ENCODE measurements at places on chromosomes 1 and 21. TPM values are rescaled to one million over a fixed set of nuclear protein-coding genes. Genes with fewer than 3 reads are reported as not detected.

KISS1 gene
- 38.0 TPM for total RNA-seq

FBXO28 gene
- 32.5 TPM for total RNA-seq

DNA sequence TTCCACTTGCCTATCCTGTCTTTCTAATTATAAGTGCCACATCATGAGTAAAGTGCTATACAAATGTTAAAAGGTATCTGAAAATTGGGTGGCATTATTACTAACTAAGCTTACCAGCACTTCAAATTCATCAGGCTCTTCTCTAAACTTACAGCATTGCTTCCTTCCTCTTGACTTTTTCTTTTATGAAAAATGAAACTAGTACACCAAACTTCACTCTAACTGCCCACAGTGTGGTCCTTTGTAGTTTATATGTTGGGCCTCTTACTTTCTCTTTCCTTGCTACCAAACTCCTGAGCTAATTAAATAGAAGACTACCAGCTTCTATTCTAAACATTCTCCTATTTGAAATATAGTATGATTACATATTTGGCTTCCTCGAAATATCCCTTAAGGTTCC lies 81.8 kb downstream of the NOTCH2 start:
- DNase-seq = peak; percentile 21

- no peak for DNase-seq
Observed at GRCh38 chr1:50450861-50451653, 27.8 kb upstream of the DMRTA2 start.

AADACL3 gene
- not detected for total RNA-seq

DNA sequence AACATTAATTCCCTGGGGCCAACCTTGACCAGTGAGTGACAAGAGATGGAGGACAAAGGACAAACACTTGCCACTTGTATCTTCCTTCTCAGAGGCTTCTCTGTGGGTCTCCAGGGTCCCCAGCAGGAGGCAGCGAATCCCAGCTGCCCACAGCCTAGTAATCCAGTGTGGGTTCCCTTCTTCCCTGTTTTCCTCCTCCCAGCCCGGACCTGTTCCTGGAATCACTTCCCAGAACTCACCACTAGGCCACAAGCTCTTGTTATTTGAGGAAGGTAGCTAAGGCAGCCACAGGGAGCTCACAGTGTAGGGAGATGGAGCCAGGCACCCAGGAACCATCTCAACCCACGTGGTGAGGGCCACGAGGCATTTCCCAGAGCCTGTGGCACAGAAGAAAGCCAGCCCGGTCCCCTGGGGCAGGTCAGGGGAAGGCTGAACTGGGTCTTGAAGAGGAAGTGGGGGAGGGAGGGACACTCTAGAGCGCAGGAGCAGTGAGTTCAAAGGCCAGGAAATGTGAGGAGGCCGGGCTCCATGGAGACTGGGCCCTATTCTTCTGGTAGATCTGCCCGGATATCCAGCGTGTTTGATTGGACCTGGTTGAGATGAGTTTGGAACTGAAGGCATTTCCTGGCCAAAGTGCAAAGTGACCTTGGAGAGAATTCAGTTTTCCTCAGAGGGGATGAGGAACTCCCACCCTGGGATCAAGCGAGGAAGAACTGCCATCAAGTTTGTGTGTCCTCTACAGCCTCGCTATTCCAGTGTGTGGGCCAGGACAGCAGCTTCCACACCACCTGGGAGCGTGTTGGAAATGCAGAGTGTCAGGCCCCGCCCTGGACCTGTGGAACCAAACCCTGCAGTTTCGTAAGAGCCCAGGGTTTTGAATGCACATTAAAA lies 20.3 kb upstream of the C2CD2 start:
- DNase-seq = no peak

TMEM52 gene
- not detected for total RNA-seq

DNA sequence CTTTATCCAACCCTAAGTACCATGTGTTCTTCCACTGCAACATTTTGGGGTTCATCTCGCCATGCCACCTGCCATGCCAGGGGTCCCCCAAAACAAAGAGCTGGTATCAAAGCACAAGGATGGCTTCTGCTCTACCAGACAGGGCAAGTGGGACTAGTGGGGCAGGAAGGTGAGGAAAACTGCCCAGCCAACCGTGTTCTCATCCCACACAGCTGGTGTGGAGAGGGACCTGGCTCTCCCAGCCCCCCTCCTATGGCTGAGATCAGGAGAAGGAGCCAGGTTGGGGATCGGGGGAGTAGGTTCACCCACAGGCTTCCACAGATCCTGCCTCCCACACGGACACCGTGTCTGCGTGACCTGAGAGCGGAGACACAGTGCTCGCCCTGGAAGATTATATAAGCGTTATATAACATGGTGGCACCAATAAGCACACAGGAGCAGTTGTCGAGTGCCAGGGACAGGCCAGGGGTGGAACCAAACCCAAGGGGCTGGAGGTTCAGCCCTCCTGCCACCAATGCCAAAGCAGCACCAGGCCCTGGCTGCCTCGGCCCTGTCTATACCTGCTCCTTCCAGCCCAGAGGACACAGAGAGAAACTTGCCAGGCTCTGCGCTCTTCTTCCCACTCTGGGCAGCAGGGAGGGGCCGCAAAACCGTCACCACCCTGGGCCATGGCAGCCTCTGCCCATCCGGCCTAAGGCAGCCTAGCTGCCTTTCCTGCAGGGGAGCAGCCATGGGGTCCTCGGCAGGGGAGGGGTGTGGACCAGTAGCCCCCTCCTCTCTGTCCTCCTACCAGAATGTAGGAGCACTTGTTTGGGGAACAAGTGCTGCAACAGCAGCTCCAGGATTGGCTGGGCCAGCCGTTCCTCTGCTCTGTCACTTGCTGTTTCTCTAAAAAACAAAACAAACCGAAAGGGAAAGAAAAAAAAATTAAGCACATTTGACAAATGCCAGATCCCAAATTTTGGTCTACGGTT lies 43.5 kb downstream of the CD34 start:
- no peak for DNase-seq

DNA sequence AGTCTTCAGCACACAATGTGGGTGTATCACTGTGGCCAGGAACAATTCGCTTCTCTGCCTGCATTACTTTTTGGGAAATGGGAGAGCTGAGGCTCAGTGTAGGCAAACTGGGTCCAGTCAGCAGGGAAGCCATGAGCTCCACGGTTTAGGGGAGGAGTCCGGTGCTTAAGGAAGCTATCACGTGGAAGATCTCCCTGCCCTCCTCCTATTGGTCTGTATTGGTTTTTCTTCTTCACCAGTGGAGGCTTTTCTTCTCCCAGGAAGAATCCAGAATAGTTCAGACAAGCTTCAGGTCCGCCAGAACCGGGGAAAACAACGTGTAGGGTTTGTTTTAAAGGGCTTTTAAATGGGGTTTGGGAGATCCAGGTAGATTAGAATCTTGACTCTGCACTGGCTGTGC lies 156.2 kb upstream of the CAMK1G start:
- DNase-seq = no peak

GRCh38 chr1:16168622-16169360 lies 12.9 kb upstream of the EPHA2 start:
- no peak for DNase-seq

UMODL1 gene
- total RNA-seq = not detected

All from M059J (cell line).